ENCODE measurements at places on chromosomes 12 and 14.

- DNase-seq: no peak
Observed at GRCh38 chr14:54200726-54201125, 196.1 kb upstream of the CDKN3 start.

GRCh38 chr14:52936437-52936836, 14.4 kb downstream of the FERMT2 start:
- no peak for DNase-seq

DNA sequence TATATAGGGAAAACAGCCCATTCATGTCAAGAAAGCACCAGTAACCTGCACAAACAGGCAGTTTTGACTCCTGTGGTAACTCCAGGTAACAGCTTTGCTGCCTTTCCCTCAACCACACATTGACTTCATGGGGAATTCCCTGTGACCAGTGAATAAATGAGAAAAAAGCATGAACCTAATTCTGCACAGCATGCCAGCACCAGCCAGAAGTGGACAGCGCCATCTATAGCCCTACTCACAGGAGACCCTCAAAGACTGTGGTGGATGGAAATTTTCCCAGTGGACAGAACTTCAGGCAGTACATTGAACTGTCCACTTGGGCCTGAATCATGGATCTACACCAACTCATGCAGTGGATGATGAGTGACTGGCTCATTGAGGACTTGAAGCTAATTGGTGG, 152.1 kb downstream of the SLC8A3 start:
- DNase-seq: no peak

DNA sequence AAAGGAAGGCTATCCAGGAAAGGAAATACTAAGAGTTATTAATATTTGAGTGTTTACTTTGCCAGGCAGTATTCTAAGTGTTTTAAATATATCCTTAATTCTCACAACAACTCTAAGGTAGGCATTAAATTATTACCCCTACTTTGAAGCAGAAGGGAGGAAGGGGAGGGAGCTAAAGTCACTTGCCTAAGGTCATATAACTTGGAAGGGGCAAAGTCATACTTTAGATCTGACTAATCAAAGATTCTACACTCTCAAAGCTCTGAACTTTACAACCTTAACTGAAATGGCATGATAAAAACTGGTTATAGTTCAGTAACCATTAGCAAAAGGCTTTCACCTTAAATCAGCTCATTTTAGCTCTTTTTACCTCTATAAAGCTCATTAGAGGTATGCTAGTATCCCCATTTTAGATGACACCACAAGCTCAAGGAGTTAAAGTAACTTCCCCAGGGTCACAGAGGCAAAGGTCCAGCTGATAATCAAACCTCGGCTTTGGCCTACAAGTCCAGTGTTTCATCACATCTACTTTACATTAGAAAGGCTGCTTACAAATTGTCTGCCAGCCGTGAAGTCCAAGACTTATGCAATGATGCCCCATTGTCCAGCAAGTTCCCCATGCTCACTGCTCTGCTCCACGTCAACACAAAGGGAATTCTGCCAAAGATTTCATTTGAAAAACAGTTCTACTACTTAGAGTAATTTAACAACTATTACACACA, 223.9 kb downstream of the MED13L start:
- DNase-seq: no peak

GRCh38 chr12:104720339-104721038, 237.6 kb downstream of the SLC41A2 start:
- DNase-seq: no peak

- no peak for DNase-seq
Observed at GRCh38 chr14:90857866-90858265, 41.6 kb upstream of the TTC7B start.

DNA sequence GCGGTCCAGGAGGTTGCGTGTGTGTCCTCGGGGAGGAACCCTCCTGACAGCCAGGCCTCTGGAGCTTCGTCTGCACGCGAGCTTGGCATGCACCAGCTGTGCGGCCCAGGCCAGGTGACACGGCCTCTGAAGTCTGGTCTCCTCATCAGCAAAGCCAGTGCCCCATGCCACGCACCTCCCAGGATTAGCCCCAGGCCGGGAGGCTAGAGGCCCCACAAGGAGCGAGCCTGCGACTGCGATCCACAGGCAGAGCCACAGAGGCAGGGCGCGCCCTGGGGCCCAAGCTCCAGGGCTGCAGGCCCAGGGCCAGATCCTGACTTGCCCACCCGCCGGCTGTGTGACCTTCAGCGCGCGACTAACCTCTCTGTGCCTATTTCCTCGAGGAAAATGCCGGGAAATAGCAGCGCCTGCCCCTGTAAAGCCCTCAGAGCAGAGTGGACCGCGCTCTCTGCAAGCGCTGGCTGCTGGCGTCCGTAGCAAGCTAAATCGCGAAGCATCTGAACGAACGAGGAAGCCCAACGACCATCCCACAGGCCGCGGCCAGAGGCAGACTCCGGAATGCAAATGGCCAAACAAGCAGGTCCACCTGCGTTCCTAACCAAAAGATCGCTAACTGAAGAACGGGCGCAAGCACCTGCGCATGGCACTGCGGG, 492 bp upstream of the BTBD6 start:
- no peak for DNase-seq

GRCh38 chr12:19901841-19902240, 462.5 kb downstream of the AEBP2 start:
- no peak for DNase-seq

GRCh38 chr14:37594971-37595808, at the start of the genes FOXA1 and TTC6:
Gene FOXA1, minus strand, starts transcription at chr14:37595249. Its CDS starts 277 bp downstream, at chr14:37594972.
Gene TTC6, plus strand, starts transcription at chr14:37595629. Its CDS starts 26,436 bp downstream, at chr14:37622065.
- DNase-seq: peak; percentile 78

DNA sequence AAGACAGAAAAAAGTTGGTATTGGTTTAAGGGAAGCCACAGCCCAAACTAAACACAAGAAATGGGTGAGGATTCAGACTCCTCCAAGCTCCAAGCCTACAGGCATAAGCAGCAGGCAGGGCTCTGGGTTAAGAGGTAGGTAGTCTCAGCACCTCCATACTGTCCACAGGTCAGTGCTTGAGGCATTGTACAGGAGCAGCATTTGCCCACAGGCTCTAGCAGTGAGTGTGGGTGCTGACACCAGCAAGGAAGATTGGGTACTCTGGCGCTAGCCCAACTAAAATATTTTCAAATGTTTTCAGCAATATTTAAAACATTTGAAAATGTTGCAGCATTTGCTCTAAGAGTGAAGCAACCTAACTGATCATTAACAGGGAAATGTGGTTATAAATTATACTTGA, 33.1 kb downstream of the FERMT2 start:
- DNase-seq: no peak

DNA sequence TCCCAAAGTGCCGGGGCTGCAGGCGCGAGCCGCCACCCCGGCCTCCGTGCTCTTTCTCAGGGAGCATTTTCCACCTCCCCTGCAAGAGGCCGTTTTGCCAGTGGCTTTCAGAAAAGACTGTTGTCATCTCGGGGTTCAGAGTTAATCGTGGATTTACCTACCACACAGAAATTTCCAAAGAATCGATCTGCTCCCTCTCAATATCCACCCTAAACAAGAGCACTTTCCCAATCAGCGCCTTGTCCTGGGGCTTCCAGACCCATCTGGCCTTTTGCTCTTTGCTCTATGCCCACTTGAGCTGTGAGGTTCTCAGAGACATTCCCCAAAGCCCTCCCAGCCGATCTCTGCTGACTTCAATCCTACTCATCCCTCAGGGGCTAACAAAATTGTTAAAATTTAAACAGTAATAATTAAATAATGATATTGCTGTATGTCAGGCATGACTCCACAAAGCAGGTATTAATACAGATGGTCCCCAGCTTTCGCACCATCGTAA, 86.6 kb downstream of the NINJ2 start:
- no peak for DNase-seq

- no peak for DNase-seq
Observed at GRCh38 chr14:29062466-29062865, 295.9 kb downstream of the FOXG1 start.

GRCh38 chr14:75578786-75579337, 442 bp downstream of the FLVCR2 start:
- DNase-seq: no peak

DNA sequence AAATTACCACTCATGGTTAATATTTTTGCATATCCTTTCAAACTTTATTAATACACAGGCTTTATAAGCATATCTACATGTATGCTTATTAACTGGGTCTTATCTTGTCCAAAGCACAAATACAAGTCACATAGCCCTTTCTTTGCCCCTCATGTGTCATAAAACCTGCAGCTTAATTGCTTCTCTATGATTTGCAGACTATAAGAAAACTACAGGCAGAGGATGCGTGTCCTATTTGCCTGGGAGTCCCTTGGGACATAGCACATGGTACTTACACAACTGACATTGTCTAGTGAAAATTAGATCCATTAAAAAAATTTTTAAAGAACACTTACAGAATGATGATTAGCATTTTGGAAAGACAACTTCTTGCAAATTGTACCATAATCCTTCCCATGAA, 190.5 kb upstream of the PLEKHA5 start:
- DNase-seq: no peak

GRCh38 chr14:21182166-21182565, 26.3 kb upstream of the OR5AU1 start:
- no peak for DNase-seq

DNA sequence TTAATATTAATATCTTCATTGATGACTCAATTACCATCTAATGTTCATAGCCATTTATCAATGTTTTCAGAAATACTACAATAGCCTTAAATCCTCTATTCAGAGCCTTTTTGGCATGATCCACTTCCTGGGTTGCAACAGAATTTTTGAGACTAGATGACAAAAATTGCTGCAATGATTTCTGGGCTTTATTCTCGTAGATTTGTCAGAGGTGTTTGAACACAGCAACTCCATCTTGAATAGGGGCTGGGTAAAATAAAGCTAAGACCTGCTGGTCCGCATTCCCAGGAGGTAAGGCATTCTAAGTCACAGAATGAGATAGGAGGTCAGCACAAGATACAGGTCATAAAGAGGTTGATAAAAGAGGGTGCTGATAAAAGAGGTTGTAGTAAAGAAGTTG, 165.8 kb upstream of the CNOT2 start:
- no peak for DNase-seq

DNA sequence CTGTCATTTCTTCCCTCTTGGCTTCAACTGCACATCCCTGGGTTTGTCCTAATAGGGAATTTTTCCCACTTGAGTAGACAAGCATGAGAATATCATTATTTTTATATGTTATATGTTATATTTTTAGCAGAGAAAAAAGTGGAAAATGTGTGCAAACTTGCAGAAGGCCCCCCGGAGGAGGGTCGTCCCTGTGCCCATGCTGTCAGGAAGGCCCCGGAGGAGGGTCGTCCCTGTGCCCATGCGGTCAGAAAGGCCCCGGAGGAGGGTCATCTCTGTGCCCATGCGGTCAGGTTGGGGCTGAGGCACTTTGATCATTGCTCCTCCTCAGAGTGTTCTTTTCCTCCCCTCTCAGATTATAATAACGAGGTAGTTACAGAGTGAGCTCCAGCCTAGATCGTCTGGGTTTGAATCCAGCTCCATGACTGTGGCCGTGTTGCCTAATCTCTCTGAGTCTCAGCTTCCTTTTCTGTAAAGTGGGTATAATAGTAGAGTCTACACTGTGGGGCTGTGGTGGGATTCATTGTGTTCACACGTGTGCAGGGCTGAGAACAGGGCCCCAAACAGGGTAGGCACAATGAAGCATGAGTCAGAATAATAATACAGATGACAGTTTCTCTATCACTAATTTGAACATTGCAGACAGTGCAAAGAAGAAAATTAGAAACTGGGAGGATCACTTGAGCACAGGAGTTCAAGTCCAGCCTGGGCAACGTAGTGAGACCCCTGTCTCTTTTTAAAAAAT, 33.4 kb downstream of the ELK3 start:
- no peak for DNase-seq

DNA sequence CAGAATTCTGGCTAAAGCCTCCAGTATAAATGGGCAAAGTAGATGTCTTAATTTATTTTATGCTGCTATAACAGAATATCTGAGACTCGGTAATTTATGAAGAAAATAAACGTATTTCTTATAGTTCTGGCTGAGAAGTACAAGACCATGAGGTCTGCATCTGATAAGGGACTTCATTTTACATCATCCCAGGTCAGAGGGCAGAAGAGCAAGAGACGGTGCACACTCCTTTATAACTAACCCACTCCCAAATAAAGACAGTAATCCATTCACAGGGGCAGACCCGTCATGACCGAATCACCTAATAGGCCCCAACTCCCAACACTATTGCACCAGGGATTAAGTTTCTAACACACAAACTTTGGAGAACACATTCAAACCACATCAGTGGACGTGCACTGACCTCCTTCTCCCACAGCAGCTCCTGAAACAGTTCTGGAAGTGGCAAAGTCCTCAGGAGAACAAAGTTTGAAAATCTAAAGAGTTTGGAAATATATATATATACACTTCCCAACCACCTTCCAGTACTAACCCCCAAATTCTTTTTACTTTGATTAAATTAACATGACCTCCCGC, 116.5 kb downstream of the MED13L start:
- DNase-seq: no peak

- DNase-seq: no peak
Observed at GRCh38 chr14:58227096-58227819, 17.4 kb upstream of the PSMA3 start.

DNA sequence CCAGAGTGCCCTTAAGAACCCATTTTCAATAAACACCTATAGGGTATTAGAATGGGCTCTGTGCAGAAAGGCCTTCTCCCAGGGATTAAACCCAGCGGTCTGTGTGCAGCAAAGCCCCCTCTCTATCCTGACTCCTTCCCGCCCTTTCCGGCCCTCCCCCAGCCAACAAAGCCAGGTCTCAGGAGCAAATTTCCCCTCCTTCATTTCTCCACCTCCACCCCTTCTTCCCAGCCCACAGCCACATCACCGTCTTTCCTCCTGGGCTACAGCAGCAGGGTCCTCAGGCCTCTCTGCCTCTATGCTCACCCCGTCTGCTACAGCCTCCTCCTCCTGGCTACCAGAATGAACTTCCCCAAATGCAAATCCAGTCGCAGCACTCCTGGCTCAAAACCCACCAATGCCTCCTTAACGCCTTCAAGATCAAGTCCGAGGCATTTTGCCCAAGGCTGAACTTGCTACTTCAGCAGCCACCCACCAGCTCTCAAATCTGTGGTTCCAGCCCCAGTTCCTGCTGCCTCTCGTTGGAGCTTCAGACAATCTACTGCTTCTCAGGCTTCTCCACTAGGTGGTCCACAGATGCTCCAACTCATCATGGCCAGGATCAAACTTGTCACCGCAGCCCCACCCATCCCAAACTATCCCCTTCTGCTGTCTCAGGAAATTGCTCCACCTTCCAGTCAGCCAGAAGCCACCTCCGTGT, 134.8 kb downstream of the BCL11B start:
- DNase-seq: peak; percentile 40

Data from ecto neural progenitor cell (in vitro differentiated cells).